ENCODE measurements at places on chromosomes 2 and 18.

DNA sequence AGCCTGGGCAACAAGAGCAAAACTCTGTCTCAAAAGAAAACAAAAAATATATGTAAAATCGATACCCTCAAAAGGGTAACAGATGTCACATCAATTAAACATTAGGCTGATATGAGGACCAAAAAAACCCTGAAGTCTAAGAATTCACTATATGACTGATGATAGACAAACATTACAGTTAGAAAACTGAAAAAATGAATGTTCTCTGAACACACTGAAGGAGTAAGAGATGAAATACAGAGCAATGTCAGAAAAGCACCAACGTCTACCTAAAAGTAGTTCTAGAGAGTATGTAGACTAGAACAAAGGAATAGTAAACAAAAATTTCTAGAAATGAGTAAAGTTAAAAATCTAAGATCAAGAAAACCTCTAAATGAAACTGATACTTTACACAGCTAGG, 81.9 kb downstream of the SLC66A3 start:
- no peak for DNase-seq

DNA sequence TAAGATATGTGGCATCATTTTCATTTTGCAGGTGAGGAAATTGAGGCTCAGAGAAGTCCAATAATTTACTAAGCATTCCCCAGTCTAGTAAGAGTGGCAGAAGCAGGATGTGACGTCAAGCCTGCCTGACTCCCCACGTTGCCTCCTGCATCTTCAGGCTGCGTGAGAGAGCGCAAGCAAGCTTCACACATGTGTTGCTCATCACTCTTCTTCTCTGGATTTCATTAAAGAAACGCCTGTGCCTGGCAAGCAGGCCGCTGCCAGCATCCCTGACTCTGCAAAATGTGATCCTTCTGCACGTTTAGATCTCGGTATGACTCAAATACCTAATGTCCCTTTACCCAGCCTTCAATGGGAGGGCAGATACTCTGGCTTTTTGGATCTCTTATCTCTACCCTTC, 96.8 kb downstream of the PRKCE start:
- no peak for DNase-seq

- DNase-seq = no peak
These were observed 45.6 kb upstream of the ITGB6 start for GRCh38 chr2:160245614-160246155.

DNA sequence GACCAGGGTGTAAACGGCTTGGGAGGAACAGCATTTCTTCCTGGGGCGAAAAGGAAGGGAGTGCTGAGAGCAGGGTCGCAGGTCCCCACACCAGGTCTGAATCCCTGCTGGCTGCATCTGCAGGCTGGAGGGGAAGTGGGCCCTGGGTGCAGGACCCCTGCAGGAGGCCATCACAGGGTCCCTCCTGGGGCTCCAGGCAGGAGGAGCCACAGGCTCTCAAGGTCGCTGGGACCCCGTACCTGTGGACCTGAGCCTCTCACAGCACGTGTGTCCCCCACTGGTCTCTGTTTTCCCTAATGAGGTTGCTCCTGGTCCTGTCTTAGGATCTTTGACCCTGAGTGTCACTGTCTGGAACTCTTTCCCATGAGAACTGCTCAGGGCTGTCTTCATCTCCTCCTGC, 147.8 kb upstream of the ZNF236 start:
- DNase-seq = no peak

GRCh38 chr2:176581557-176582165, 312.4 kb downstream of the MTX2 start:
- no peak for DNase-seq

DNA sequence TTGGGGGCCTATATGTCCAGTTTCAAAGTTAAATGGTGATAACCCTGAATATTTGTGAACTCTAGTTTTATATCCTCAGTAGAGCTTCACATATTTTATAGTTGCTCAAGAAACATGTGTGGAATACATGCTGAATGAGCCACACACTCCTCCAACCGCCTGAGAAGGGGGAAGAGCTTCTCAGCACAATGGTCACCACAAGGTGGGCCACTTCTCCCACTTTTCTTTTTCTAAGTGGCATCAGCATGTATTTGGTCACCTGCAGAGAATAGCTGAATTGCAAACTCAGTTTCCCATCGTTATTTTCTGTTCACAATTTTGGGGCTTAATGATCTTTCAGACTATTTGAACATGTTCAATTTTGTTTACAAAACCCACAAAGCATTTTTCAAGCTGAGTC, 340.5 kb downstream of the PARD3B start:
- no peak for DNase-seq

- no peak for DNase-seq
These were observed 101.3 kb upstream of the GPR45 start for GRCh38 chr2:105140240-105140568.

DNA sequence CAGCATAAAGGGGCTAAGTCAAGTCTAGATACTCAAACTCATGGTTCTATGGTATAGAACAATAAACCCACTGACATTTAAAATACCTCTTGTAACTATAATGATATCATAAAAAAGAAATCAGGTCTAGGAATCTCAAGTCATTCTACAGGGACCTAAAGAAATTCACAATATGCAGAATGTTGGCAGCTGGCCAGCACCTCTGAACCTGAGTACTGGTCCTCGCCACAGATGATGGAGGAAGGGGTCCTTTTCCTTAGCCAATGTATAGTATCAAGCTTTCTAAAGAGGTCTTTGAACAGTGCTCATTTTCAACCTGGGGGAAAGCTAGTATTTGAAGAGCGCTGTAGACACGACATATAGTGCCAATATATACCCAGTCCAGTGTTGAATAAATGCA, 108.4 kb upstream of the ITGB6 start:
- no peak for DNase-seq

GRCh38 chr2:233410196-233410760, 56.0 kb downstream of the DGKD start:
- DNase-seq = no peak

DNA sequence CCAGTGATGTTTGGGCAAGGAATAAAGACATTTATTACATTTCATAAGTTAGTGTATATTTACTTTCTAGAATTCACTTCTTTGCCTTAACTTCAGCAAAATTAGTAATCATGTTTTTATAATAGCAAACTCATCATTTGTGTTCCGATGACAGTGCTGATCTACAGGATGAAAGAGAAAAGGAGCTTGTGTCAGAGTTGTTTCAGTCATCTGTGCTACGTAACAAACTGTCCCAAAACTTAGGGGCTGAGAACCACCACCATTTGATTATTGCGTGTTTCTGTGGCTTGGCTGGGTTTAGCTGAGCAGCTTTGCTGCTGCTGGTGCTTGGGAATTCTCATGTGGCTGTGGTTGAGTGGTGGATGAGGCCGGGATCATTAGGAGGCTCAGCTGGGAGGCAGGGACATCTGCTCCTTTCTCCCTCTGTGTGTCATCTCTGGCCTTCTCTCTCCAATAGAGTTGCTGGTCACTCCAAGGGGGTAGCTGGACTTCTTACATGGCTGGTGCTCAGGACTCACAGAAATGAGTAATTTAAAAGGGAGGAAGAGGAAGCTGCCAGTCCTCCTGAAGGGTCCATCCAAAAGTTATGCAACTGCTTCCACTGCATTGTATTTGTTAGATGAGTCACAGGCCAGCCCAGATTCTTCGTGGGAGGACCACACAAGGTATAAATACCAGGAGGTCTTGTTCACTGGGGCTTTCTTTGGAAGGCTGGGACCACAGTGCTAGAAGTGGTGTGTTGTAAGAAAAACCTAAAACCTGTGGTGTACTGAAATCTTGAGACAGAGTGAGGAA, 43.4 kb upstream of the HAAO start:
- no peak for DNase-seq

- DNase-seq = no peak
These were observed 62.7 kb upstream of the EML6 start for GRCh38 chr2:54660752-54661151.

DNA sequence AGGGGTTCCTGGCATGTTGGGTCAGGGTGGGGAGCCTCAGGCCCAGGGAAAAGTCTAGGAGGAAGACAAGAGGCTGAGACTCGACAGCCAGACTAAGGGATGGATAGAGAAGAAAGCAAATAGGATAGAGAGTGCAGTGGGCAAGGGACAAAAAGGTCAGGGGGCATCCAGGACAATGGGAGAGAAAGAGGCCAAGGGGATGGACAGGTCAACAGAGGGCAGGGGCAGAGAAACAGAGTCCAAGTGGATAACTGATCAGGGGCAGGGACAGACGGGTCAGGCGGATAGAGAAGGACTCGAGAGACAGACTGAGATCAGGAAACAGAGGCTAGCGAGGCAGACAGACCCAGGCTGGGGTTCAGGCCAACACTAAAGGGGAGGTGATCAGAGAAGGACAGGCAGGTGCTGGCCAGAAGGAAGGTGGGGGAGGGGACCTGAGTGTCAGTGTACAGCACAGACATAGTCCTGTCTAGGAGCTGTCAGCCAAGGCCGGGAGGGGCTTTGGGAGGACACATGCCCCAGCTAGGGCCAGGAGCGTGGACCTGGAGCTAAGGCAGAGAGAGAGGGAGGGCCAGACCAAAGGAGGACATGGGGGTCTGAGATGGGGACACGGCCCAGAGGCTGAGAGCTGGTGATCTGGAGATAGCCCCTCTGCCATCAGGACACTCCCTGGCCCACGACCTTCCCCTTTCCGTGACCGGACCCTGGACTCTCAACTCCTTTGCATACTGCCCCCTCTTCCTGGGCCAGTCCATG, 12.2 kb downstream of the ASIC4 start:
- no peak for DNase-seq

- DNase-seq = no peak
These were observed 22.2 kb downstream of the GRHL1 start for GRCh38 chr2:9973690-9974089.

DNA sequence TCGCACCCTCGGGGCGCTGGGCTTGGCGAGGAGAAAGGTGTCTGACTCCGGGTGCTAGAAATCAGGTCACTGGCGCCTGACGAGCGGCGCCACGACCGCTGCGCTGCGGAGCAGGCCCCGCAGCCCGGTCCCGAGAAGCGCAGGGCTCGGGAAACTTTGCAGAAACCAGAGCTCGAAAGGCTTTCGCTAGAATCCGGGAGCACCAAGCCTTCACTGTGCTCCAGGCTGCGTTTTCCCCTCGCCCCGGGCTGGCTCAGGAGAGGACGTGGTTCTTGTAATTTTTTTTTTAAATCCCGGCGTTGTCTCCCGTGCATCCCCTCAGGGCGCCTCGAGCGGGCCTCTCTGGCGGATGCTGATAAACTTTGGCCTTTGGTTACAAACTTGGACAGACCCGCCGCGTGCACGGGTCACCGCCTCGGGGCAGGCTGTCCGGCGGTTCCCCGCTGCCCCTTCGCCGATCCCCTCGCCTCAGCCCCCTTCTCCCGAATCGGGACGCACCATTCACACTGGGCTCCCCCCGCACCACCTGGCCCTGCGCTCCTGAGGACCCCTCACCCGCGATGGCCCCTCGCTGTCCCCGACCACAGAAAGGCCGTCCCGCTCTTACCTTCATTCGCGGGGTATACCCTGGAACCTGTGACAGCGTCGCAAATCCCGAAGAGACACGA, 419 bp downstream of the EPHA4 start:
- peak; percentile 73 for DNase-seq

GRCh38 chr2:215401896-215402379, 33.9 kb downstream of the FN1 start:
- no peak for DNase-seq

GRCh38 chr2:201471732-201472393, 20.3 kb downstream of the STRADB start:
- no peak for DNase-seq

- DNase-seq = no peak
These were observed 223.0 kb downstream of the RND3 start for GRCh38 chr2:150264442-150264841.

DNA sequence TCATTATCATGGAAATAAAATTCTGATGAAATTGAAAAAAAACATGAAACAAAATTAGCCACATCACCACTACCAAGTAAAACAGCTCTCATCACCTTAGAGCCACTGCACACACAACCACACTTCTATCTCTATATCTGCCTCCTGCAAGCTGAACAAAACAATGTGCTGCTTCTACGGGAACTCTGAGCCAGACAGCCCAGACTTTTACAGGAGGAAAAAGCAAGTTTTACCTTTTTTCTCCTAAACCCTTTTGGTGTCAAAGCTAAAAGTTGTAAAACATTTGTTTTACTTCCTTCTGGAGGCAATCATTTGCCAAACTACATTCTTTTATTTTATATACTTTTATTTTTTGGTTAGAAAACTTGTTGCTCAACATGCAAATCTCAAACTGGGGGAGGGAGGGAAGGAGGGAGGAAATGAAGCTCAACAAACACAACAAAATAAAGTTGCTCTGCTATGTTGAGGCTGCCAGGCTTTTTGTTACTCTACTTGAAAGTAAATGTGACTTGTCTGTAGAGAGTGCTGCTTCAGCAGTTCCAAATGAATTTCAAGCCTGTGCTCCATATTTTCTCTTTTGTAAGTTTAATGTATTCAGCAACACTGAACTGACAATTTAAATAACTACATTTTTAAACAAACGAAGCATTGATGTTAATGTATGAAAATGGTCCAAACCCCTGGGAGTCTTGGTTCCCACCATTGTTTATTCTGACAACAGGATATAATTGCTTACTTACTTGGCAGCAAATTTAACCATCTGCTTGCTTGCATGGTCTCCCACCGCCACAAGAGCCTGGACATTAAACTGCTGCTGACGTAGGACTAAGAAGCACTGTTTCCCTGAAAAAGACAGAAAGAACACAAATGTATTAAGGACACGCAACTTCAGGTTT, 24.5 kb downstream of the DARS1 start:
- DNase-seq = peak; percentile 75

- DNase-seq = no peak
These were observed 14.5 kb downstream of the GNLY start for GRCh38 chr2:85708641-85709040.

DNA sequence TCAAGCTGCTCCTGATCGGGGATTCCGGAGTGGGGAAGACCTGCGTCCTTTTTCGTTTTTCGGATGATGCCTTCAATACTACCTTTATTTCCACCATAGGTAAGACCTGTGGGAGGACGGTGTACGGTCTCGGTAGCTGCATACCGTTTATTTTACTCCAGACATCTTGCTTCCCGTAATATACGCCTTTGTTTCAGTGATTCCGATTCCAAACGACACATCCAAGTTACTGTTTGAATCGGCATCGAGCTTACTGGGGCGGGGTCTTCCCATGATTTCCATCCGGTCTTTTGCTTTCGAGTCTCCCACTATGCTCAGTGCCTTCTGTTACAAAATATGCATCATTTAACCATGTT, 731 bp downstream of the RAB10 start:
- DNase-seq = peak; percentile 17

GRCh38 chr2:218865396-218865795, 5.8 kb downstream of the WNT6 start:
- DNase-seq = no peak
